ENCODE measurements at places on chromosomes 6 and 20. TPM values are rescaled to one million over a fixed set of nuclear protein-coding genes. Genes with fewer than 3 reads are reported as not detected.

DNA sequence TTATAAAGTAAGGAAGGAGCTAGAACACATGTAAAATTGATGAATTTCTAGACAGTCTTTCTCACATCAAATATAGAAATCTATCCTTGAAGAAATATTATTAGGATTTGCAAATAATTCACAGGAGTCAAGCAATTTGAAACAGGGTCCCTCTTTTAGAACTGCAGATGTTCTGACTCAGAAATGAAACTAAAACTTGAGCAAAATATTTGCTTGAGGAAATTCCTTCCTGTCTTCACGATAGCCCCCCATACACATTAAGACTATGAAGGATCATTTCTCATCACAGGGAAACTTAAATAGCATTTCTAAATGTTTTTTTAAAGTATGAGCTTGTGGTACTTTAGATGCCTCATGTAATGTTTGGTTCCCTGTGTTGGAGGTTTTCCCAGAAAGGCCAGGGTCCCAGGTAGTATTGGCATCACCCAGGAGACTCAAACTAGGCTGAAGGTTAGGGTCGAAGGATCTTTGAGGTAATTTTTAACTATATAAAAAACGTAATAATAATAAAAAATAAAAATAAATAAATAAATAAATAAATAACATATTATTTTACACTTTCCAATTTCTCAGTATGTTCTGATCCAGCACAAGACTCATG is 144.0 kb upstream of the TBX18 start:
- no peaks in the 10 kb centered on the region for H3K36me3 ChIP-seq
- no peak overlapping the region for H3K27ac ChIP-seq
- H3K4me3 ChIP-seq, result no peak overlapping the region
- H3K4me1 ChIP-seq, result peaks cover 23% of the 10 kb centered on the region
- DNase-seq, result no peak

- DNase-seq, result no peak
- no peaks in the 10 kb centered on the region for H3K36me3 ChIP-seq
- H3K4me1 ChIP-seq, result peaks cover 30% of the 10 kb centered on the region
- H3K27me3 ChIP-seq, result no peaks in the 10 kb centered on the region
- no peak overlapping the region for H3K4me3 ChIP-seq
Observed at GRCh38 chr6:160128125-160128683, 6.6 kb downstream of the SLC22A1 start.

DNA sequence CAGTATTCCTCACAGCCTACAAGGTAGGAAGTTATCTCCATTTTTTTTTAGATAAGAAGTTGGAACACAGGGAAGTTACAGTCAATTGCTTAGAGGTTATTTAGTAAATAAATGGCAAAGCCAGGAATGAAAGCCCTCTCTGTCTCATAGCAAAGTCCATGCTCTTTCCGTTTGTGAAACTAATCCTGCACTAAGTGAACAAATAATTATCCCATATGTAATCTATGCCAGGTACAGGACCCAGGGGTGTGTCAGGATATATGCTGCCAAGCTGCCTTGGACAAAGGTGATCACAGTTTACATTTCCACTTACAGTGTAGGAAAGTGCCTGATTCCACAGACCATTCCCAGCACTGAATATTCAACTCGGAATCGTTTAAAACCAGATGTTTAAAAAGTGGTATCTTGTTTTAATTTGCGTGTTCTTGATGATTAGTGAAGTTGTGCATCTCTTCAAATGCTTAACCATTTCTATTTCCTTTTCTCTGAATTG is 13.6 kb upstream of the GMDS start:
- no peak overlapping the region for H3K4me3 ChIP-seq
- no peaks in the 10 kb centered on the region for H3K36me3 ChIP-seq
- H3K4me1 ChIP-seq, result peaks cover 10% of the 10 kb centered on the region
- H3K27me3 ChIP-seq, result no peaks in the 10 kb centered on the region
- peak; percentile 68 for DNase-seq
- H3K27ac ChIP-seq, result no peak overlapping the region

DNA sequence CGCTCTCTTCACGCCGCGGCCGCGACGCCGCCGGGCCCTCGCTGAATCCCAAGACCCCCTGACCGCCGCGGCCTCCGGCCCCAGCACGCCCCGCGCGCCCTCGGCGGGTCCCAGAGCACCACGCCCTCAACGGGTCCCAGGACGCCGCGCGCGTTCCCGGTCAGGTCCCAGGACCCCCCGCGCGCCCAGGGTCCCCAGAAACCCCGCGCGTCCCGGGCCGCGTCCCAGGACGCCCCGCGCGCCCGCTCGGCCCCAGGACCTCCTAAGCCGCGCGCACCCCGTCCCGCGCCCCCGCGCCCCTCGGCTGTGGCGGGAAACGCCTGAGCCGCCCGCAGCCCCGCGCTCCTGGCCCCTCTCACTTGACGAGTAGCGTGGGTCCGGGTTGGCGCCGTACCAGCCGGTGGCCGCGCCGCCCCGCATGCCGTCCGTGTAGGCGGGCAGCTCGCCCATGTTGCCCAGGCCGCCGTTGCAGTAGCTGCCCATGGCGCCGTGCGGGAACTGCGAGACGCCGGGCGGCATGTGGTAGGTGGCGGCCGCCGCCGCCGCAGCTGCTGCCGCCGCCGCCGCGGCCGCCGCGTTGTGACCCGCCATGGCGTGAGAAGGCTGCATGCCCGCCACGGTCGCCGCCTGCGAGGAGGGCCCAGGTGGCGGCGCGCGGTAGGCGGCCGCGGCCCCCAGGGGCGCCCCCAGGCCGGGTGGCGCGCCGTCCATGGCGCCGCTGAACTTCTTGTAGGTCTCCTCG is 556 bp downstream of the NKX2-4 start:
- no peaks in the 10 kb centered on the region for H3K36me3 ChIP-seq
- peaks cover 48% of the 10 kb centered on the region for H3K27me3 ChIP-seq
- no peak overlapping the region for H3K4me3 ChIP-seq
- no peaks in the 10 kb centered on the region for H3K4me1 ChIP-seq

Gene CPNE5
- total RNA-seq, result 0.83 TPM

Gene VSTM2L
- total RNA-seq, result 2.5 TPM

Gene LY6G6F
- total RNA-seq, result not detected

Measured in right lobe of liver (tissue), 6 donors.